CD4-positive, alpha-beta T cell treated with Interferon alpha-2 for 1 hour (primary cell): ENCODE measurements at places on chromosomes 2 and 18.

DNA sequence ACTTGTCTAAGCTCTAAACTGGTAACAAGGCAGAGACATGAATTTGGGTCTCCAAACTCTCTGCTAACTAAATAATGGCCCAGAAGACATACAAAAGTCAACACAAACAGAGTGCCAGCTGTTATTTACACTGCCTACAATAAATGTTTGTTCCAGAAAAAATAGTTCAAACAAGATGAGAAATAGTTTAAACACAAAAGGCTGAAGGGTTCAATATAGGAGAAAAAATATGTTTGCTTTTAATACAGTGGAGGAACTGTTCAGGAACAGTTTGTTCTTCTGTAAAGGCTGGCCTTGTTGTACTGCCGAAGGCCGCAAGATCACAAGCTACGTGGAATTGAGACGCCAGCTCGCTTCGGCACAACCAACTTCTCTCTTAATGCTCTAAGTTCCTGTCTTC lies 74.6 kb downstream of the AFF3 start:
- no peak for DNase-seq

DNA sequence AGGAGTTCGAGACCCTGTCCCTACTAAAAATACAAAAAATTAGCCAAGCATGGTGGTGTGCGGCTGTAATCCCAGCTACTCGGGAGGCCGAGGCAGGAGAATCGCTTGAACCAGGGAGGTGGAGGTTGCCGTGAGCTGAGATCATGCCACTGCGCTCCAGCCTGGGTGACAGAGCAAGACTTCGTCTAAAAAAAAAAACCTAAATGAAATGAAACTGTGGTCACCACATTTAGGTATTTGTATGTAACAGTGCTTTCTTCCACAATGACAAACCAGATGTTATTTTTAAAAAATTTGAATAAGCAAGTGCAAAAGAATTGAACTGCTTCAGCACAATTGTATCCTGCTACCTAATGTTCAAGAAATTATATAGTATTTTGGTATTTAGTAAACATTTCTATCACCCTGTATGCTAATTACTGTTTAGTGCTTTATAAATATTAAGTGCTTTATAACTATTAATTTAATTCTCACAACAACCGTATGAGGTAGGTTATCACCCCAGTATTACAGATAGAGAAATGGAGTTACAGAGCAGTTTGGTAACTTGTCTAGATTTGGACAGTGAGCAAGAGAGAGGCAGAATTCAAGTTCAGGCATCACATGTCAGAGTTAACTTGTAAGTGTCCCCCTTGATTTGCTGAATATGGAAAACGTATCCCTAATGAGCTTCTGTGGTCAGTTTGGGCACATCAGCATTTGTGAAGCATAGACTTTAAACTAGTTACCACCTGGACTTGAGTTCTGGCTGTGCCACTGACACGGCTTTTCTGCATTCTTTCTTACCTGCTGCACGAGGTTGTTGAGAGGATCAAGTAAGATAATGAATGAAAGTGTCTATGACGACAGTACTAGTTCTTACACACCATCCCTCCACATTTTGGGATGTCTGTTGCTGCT lies 14.4 kb downstream of the PHLPP1 start:
- no peak for DNase-seq

GRCh38 chr18:36312806-36313395 lies 15.4 kb downstream of the FHOD3 start:
- DNase-seq = no peak

DNA sequence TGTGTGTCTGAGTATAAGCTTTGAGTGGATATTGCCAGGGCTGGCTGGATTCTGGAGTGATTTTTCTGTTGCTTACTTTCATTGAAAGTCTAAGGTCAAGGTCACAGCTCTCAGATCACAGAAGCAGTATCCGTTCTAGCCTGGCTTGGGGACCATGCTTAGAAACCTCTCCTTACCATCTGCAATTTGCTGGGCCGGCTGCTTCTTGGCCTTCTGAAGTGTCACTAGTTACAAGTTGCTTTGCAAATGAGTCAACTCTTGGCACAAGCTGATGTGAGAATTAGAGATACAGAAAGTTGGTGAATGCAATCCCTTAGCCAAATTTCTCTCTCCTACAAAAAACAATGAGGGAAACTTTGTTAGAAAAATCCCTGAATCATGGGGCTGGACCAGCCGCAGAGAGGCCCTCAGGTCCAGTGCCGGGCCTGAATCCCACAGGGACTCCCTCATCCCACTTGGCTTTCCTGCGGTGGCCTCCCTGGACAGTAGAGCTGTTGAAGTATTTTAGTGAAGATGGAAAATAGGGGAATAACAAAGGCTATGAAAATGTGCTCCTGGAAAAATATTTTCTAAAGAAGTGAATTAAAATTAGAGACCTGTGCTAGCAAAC lies 92.7 kb upstream of the CNGA3 start:
- no peak for DNase-seq

DNA sequence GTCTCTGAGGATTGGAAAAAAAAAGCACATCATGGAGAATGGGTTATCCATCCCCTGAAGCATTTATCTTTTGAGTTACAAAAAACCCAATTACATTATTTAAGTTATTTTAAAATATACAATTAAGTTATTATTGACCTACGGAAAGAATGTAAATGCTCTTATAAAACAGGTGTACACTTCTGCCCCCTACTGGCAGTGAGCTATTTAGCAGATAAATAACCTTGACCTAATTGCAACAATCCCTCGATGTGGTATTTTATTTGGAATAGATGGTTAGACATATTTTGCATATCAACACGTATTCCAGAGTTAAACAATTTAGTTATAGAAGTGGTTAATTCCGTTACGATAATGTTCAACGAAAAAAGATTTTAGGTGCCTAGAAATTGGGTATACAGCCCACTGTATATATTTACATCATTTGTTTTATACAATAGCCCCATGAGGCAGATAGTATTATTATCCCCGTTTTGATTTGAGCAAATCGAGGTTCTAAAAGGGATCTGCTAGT lies 9.1 kb upstream of the DAW1 start:
- peak; percentile 11 for DNase-seq

GRCh38 chr18:25345081-25345866 lies 6.7 kb downstream of the ZNF521 start:
- no peak for DNase-seq

DNA sequence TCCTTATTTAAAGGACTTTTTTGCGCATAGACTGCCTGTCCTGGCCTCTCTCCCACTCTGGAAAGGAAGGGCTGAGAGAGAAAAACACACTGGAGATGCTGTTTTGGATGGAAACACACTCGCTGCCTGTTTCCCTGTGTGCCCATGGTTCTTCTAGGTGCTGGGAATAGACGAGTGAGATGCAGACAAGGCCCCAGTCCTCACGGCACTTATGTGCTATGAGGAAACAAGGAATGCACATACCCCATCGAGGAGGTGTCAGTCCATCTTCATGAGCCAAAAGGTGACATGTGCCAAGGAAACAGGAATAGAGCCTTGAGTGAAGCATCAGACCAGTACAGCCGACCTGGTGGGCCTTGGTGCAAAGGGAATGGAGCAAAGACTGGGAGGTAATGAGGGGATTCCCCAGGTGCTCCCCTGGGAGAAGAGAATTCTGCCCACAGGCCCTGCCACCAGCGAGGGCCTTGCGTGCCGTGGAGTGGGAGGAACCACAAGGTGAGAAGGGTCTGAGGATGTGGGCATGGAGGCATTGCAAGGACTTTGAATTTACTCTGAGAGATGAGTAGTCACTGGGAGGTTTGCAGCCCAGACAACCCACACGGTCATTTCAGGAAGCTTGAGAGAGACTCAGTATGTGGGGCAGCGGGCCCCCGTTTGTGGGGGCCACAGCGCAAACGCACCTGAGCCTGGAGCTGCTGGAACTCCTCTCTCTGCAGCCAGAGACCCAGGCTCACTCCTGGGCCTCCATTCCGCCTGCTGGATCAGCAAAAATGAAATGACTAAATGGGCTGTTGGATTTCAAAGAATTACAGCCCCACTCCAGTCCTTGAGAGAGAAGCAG lies 197.5 kb upstream of the COPS8 start:
- DNase-seq = no peak
